ENCODE measurements at places on chromosomes 3 and 15.

- DNase-seq: no peak
Measured at GRCh38 chr3:185842241-185842640, 17.4 kb upstream of the IGF2BP2 start.

DNA sequence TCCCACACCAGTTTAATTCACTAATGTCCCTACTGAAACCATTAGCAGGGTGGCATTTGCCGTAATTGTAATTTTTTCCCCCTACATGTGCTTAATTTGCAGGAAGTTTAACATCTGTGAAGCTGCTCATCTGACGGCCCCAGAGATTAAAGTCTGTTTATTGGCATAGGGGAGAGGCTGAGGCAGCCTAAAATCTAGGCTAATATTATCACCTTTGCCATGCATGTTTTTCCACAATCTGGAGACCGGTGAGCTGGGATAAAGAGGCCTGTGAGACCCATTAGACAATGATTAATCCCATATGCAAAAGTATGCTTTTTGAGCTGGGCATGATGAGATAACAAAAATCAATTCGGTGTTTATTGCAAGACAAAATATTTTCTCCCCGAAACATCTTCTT, 561.2 kb upstream of the ALCAM start:
- no peak for DNase-seq

GRCh38 chr15:41483115-41483514, 10.6 kb upstream of the ITPKA start:
- DNase-seq: no peak

DNA sequence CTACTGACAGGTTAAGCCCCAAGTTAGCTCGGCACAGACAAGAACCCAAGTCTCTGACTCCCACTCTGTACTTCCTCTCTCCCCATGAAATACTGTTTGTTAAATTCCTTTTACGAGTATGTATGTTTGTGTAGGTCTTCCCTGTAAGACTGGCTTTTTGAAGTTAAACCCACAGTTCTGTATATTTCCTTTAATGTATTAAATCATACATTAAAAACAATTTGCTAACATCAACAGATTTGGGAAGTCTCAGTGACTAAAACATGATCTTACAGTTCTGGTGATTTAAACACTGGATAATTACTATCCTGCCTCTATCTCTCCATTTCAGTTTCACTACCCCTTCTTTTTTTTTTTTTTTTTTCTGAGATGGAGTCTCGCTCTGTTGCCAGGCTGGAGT, 4.4 kb downstream of the CMTM6 start:
- DNase-seq: no peak

Data from NCI-H1436 (cell line).